NCI-H2171 (cell line): ENCODE measurements at places on chromosomes 12 and 14.

DNA sequence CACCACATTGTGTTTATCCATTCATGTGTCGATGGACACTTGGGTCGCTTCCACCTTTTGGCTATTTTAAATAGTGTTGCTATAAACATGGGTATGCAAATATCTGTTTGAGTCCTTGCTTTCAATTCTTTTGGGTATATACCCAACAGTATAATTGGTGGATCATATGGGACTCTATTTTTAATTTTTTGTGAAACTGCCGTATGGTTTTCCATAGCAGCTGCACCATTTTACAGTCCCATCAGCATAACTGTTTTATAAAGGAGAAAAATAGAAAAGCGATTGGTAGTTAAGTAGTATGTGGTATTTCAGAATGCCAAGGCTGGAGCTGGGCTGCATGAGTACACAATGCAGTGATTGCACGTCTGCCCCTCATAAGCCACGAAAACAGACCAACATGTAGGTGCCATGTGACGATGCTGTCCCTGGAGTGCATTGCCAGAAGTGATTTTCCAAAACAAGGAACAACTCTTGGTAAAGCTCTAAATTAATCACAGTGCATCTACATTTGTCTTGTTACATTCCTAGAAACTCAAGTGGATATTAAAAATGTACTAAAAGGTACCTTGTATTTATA lies 83.5 kb downstream of the C12orf75 start:
- DNase-seq: no peak

- DNase-seq: no peak
These were observed 10.5 kb downstream of the GPR137C start for GRCh38 chr14:52563120-52563519.

GRCh38 chr12:50778663-50779590 lies 15.0 kb downstream of the ATF1 start:
- DNase-seq: no peak

DNA sequence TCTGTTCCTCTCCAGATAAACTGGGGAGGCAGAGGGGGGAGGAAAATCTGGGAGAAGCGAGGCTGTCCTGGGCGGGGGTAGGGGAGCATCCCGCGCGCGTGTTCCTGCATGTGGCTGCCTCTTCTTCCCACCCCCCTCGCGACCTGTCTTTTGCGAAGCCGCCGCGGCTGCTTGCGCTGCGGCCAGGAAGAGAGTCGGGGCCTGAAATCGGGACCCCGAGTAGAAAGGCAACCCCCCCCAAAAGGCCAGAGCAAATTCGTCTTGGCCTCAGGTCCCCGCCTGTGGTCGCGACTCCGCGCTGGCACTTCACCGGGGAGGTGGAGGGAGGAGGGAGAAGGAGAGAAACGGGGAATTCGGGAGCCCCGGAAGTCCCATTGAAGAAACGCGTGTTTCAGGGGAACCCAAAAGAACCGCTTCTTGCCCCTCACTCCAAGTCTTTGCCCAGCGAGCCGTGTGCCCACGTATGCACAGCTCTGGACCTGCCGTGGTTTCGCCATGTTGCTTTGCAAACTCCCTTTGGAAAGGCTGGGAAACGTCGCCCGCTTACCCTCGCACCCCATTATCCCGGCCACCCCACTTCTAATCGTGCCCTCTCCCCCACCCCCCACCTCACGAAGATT lies 944 bp downstream of the CCND2 start:
- no peak for DNase-seq

- DNase-seq: no peak
These were observed 16.0 kb downstream of the FZD10 start for GRCh38 chr12:130178282-130178681.

DNA sequence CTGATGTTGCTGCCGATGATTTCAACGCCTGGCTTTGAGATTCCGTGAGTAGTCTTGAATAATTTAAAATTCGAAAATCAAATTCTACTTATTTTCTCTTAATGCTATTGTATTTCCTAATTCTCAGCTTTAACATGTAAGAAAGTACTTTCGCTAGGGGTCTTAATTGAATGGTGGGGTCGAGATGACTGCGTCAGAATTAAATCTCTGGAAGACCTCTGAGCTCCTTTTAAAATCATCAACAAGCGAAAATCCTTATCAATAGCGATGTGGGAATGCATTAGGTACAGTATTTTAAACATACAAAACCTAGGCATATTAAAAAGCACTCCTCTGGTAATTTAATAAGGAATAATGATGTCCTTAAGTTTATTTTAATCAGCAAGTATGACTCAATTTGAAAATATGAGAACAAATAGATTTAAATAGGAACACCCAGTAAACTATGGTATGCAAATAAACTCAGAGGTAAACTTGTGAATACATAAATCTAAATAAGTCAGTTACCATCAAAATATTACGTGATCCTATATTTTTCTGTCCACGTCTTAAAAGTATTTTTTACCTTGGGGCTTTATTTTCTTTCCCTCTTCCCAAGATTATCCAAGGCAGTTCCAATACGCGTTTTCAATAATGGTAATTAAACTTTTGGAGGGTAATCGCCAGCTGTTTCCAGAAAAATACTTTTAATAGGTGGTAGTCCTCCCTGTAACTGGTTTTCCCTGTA lies 1.4 kb downstream of the FOXA1 start:
- no peak for DNase-seq

GRCh38 chr12:24776861-24777260 lies 172.0 kb downstream of the BCAT1 start:
- DNase-seq: no peak

- peak; percentile 38 for DNase-seq
These were observed 55.5 kb downstream of the TTC7B start for GRCh38 chr14:90760591-90761316.

GRCh38 chr12:106873983-106874382 lies 81.7 kb upstream of the TMEM263 start:
- DNase-seq: no peak

GRCh38 chr14:48325486-48325885 lies 650.1 kb upstream of the MDGA2 start:
- no peak for DNase-seq

DNA sequence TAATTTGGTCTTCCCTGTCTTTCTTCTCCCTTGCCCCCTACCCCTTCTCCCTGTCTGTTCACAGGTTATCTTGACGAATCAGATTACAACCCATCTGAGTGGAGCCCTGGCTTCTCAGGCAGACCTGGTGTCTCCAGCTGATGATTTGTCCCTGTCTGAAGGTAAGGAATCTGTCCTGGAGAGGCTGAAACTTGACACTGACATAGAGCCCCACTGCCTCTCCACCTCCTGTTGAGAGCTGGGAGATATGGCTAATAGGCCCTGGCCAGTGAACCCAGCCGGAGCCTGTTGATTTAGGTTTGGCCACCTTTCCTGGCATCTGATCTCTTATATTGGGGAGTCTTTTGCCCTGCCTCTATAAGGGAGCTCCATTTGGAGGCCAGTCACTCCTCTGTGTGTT lies 472.2 kb downstream of the RAD51B start:
- DNase-seq: peak; percentile 11

DNA sequence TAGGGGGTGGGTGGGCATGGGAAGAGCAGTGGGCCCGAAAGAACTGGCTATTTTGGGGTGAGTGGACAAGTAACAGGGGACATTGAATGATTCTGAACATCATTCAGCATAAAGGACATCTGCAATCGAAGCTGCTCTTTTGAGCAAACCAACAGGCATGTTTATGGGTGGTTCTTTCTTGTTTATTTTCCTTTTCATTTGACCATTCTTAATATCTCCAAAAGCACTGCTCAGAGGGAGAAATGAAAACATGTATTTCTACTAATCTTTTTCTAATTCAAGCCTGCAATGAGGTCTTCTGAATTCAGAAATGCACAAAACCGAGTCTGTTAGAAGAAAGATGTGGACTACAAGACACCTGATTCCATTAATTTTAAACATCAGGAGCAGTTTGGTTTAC lies 54.0 kb downstream of the NUAK1 start:
- DNase-seq: no peak

DNA sequence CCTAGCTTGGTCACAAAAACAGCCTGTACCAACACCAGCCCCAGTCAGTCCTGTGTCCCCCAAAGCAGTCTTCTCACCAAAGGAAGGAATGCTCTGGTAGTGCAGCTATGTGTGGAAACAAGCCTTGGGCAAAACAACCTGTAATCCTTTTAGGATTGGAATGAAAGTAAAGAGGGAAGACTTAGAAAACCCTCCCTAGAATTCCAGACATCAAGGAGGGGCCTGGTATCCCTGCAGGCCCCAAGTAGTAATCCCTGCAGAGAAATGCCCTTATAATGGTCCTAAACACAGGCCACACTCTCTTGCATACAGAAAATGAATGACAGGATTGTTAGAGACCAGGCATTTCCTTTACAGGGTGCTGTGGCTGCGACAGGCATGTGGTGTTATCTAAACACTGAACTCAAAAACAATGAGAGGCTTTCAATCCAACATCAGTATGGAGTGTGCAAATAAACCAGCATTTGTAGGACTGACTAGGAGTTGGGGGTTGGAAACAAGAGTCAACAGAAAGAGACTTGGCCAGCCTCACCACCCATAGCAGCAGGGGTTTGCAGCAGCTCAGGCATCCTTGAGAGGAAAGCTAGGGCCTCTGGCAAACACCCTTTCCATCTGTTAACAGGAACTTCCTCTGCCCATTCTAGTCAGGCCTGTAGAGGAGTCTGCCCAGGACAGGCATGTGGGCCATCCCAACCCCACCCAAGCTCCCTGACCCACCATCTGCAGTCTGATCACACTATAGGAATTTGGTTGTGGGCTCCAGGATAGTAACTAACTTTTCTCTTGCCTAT lies 59.1 kb downstream of the DCAF5 start:
- DNase-seq: no peak

DNA sequence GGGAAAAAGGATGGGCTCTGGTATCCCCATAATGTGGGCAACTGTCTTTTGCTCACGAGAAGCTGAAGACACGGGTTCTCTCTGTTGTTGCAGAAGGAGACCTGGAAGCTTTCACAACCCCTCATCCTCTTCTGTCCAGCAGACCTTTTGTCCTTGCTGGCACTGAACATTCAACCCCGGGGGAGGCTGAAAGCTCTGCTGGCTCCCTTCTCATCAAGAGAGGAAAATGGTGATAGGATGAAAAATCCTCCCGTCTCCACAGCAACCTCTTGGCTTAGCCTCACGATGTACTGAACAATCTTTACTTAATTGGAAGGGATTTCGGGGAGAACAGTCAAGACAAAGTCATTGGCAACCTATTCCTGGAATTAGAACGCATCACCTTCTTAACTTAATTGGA lies 39.0 kb downstream of the ELK3 start:
- DNase-seq: no peak

DNA sequence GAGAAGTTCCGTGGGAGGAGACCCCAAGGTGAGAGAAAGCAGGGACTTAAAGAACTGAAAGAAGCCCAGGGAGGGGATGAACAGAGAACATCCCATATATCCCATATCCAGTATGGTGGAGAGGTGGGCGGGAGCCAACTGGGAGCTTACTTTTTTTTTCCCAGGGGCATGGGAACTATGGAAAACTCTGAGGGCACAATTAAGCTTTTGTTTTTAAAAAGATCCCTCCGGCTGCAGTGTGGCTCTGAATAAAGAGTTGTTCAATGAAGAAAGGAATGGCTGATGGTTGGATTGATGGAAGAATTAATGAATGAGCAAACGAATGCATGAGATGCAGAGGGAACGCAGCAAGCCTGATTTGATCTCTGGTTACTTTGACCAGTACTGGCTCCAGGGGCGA lies 12.6 kb downstream of the NTF3 start:
- DNase-seq: no peak

DNA sequence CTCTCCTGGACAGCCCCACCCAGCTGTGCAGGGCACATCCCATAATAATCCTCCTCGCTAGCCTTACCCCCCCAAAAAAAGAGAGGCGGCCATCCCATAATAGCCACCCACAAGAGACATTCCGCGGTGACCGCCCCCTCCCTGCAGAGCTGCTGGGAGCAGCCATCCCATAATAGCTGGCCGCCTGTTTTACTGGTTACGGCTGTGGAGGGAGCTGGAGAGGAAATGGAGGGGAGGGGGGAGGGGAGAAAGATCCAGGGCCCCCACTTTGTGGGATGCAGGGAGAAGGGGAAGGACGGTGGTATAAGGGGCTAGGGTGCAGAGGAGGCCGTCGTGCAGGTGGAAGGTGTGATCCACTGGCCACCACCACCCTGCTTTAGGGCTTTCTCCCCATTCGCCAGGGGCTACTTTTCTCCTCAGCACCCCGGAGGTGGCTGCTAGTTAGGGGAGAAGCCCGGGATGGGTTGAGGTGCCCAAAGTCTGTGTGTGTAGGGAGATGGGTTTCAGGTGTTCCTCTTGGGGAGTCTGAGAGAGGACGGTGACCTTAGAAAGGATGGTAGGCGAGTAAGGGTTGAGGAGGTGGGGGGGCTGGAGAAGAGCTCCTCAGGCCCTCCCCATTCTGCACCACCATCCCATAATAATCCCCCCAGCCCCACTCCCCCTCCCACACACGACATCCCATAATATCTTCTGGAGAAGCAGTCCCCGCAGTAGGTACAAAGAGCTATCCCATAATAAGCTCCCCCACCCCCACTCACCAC lies 6.0 kb upstream of the CHD4 start:
- no peak for DNase-seq

DNA sequence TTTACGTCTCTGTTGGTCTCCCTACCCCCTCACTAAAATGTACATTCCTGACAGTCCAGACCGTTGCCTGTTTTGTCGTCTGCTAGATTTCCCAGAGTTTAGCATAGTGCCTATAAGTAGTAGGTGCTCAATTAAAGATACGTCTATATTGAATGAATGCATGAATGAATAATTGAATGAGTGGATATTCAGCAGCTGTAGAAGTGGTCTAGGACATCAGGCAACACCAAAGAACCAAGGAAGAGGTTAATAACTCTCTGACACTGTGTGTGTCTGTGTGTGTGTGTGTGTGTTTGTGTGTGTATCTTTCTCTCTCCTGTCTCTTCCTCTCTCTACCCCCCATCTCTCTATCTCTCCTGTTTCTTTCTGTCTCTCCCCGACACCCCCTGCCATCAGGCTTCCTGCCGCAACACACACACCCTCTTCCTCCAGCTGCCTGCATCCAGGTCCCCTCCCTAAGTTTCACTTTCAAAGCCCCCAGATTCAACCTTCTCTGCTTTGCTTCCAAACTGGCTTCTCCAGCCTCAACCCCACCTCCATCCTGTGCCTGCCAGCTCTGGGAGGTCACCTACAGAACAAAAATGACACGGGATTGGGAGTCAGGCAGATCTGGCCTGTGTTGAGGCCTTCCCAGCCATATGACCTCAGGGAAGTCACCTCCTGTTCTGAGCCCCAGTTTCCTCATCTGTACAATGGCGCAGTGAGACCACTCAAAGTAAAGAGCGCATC lies 119.9 kb upstream of the NCOR2 start:
- no peak for DNase-seq

- DNase-seq: no peak
These were observed 52.3 kb upstream of the TRIM9 start for GRCh38 chr14:51147183-51147582.

- DNase-seq: no peak
These were observed 119.0 kb downstream of the NCOR2 start for GRCh38 chr12:124448241-124448954.

DNA sequence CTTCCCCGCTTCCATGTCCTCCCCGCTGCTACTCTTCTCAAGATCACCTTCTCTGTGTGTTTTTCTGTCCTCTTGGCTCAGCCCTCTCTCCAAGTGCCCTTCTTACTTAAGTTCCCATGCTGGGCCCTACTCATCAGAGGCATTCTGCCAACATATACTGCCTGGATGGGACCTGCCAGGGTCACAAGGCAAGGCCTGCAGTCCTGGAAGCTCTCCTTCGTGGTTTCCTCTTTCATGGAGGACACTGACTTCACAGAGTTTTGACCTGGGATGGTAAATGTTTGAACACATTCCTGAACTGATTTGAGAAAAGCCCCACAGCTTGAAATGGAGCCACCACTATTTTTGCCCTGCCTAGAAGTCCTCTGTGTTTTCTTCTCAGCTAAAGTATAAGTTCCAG lies 140.9 kb downstream of the TMEM30B start:
- DNase-seq: no peak
